ENCODE measurements at places on chromosomes 3 and 15.

DNA sequence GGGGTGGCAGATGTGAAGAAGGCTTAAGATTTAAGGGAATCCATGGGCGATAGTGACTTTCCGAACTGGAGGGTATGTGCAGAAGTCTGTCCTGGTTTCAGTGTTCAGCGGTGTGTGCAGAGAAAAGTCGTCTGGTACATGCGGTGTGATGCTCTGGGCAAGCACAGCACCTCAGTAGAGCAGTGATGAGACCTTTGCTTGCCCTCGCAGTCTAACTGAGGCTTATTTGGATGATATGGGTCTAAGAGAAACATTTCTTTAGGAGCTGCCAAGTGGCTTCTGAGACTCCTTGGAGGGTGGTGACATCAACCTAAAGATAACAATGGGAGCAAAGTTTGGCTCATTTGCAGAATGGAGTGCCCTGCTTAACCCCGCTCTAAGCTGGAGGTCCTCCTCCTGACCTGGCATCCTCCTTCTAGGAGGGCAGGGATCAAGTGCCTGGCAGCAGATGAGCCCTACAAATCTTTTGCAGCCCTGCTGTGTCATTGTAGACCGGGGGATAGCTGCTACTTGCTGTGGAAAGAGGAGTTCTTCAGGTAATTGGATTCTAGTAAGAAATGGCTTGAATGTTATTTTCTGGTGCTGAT, 228.1 kb upstream of the AZI2 start:
- no peak for DNase-seq

DNA sequence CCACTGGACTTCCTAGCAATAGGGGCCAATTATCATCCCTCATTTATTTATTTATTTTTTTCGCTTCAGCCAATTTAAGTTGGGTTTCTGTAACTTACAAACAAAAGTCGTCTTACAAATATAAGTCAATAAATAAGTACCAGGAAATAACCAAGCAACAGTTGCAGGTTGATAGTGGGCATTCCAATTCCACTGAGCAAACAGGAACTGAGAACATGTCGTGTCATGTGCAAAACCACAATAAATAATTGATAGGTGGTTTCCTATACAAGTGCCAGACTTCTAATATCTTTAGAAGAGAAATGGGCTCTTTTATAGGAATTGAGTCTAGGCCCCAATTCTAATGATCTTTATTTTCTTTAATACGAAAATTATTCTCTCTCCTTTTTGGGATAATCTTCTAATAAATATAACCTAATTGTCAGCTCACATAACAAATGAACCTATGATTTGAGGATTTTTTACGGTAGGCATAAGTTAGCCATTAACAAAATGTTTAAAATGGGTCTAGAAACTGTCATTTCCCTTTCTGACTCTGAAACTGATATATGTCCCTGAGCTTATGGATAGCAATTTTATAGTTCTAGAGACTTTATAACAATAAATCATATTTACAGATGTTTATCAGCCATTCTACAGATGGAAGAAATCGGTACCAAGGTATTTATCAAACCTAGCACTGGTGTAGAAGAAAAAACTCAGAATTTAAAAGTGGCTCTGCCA, 571.8 kb downstream of the FOXP1 start:
- peak; percentile 41 for DNase-seq

DNA sequence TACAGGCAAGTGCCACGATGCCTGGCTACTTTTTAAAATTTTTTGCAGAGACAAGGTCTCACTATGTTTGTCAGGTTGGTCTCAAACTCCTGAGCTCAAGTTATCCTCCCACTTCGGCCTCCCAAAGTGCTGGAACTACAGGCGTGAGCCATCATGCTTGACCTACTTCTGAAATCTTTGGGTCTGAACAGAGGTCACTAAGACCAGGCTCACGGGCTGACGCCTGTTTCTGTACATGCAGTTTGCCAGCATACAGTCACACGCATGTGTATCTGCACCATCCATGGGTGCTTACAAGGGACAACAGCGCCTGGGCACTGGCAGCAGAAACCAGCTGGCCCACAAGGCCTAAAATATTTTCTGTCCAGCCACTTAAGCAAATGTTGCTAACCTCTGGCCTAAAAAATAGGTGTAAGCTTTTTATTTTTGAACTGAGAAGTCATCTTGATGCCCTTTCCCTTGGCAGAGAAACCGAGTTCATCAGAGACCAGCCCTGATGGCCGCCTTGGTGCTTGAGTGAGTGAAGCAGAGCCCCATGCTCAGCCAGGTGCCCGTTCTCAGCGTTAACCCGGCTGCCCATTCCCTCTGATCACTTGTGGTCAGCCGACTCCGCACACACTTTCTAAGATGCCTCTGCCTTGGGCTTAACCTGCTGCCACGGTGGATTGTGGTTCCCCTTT, 425.2 kb downstream of the OCA2 start:
- no peak for DNase-seq

GRCh38 chr3:196225086-196225485, 8.8 kb downstream of the SLC51A start:
- no peak for DNase-seq

- peak; percentile 45 for DNase-seq
Measured at GRCh38 chr3:171480526-171480925, 20.3 kb upstream of the TNIK start.

DNA sequence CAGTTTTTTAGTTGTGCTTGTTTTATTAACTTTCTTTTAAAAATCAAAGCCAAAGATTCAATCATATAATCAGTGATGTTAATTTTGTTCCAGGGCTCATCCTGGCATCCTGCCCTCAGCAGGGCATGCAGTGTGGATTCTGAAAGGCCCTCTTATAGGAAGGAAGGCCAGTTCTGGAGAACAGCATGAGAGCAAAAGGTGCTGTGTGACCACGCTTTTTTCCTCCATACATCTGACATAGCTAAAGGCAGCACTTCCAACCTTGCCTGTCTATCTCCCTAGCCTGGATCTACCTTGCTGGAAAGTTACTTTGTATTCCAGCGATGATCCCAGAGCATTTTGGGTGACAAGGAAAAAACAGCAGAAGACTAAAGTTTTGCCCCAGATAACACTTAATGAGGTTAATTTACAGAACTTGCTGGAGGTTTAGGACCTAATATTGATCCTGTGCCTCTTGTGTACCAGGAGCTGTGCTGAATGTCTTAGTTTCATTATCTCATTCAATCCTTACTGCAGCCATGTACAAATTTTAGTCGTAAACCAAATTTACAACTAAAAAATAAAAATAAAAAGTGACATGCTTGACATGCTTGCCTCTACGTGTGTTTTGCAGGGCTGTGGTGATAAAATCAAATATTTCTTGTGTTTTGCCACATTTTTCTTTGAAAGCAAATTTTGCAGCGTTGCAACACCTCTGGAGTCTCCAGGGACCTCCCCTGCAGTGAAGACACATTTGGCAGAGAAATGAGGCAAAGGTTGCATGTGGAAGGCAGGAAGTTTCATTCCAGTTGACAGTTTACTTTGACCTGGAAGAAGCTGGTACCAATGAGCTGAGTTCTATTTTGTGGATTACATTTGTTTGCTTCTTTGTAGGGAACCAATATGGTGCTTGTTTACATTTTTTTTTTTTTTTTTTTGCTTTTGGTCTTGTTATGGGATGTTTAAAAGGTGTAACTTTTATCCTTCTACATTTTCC, 13.2 kb downstream of the IL1RAP start:
- DNase-seq, result no peak

DNA sequence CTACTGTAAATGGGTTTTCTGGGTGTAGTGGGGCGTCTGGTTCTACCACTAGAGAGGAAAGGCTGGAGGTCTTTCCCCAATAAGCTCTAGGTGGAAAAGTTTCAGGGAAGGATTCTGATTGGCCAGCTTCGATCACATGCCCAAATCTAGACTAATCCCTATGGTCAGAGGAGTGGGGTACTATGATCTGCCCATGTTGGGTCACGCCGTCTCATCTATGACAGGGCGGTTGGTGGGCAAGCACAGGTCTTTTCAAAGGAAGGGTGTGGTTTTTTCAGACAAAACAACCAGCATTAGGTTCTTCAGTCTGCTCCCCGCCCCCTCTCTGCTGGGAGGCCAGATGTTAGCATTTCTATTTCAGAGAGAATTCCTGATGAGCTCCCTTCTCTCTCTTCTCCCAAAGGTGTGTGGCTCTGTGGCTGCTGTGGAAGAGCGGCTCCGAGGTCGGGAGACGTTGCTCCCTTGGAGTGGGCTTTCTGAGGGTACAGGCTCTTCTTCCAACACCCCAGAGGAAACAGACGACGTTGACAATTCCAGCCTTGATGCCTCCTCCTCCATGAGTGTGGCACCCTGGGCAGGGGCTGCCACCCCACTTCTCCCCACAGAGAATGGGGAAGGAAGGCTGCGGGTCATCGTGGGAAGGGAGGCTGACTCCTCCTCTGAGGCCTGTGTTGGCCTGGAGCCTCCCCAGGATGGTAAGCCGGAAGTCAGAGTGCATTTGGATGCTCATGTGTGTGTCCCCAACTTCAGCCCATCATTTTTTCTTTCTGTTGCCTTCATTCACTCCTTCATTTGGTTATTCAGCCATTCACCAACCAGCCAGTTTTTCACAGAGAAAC, 9.7 kb upstream of the TATDN2 start:
- DNase-seq, result peak; percentile 49

DNA sequence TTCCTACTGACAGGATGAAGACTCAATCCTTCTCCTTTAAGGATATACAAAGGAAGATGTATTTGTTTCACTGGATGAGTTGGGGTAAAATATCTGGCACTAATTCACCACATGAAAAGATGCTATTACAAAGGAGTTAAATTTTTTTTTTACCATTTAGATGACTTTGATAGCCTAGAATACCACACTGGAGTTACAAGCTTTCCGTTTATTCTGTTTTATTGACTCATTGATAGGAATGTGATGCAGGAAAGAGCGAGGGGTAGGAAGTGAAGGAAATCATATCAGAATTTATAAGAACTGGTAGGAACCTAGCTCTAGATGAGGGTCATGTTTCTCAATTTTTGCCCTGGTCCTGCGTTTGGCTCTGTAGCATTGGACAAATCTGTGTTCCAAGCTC, 427.2 kb downstream of the GRM7 start:
- DNase-seq, result no peak

- no peak for DNase-seq
Measured at GRCh38 chr3:16768956-16769355, 115.8 kb upstream of the PLCL2 start.

GRCh38 chr3:152203652-152204051, 65.1 kb upstream of the MBNL1 start:
- DNase-seq, result no peak

DNA sequence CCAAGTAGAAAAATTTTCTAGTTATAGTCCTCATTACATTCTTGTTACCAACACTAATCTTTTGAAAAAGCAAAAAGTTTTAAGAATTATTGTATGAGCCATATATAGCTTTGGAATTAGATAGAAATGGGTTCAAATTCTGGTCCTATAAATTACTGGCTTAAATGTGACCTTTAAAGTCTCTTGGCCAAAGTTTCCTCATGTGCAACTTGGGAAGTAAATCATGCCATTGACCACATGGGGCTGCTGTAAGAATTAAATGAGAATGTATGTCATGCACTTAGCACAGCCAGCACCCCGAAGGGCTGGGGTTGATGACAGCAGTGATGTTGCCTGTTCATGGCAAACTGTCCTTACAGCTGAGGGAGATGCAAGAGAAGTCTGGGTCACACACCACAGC, 108.3 kb downstream of the TOP2B start:
- no peak for DNase-seq

GRCh38 chr3:73481888-73482287, 142.9 kb downstream of the PDZRN3 start:
- no peak for DNase-seq

GRCh38 chr3:62724503-62724902, 150.7 kb downstream of the CADPS start:
- no peak for DNase-seq

DNA sequence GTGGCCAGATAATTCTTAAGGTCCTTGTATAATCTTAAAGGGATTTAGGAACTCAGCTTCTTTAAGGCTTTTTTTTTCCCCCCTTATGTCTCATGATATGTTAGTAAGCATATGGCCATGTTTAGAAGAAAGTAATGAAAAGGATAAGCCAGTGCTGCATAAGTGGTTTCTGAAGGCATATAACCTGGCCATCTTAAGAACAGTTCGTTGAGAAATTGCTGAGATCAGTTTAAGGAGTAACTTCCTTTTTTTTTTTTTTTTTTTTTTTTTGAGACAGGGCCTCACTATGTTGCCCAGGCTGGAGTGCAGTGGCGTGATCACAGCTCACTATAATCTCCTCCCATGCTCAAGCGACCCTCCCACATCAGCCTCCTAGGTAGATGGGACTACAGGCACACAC, 51.7 kb downstream of the UBE2E2 start:
- no peak for DNase-seq

GRCh38 chr15:82881747-82882146, 70.8 kb downstream of the HOMER2 start:
- DNase-seq, result no peak

DNA sequence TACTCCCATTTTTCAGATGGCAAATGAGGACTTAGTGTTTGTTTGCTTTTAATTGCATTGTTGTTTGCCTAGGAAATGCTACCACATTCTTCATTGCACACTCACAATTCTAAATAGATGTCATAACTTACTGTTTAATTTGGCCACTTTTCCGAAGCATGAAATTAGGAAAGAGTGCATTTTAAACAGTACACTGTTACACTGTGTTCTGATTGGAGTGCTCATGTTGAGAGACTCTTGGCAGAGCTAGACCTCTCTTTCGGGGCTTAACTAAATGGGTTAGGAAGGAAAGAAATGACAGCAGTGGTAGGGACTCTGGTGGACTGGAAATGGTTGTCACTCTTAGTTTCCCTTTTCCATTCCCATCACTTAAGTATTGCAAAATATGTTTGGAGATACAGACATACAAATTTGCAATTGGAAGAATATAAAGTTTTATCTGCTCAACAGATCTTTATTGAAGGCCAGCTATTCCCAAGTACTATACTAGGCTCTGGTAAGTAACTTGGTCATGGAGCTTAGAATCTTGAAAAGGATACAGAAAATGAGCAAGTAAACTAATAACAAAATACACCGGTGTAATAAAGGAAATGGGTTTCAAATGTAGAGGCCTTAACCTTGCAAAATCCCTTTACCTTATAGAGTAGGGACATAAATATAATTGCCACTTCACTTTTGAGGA, 90.2 kb downstream of the DCUN1D1 start:
- DNase-seq, result no peak

GRCh38 chr15:60740787-60741354, 261.9 kb upstream of the ICE2 start:
- DNase-seq, result peak; percentile 37

DNA sequence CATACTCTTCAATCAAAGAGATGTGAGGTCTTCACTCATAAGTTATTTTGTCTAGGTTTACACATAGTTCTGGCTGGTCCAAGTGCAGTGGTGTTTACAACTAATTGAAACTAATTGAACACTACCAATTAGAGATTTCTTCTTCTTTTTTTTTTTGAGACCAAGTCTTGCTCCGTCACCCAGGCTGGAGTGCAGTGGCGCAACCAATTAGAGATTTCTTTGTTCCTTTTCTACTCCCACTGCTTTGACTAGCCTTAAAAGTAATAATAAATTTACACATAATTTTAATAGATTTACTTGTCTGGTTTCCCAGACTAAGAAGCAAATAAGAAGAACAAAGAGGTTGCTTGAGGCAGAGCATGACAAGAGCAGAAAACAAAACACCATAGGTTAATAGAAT, 6.7 kb upstream of the DENND6A start:
- DNase-seq, result no peak

GRCh38 chr15:74424901-74425528, 8.7 kb downstream of the SEMA7A start:
- DNase-seq, result no peak
